Stimulated activated CD8-positive, alpha-beta memory T cell treated with anti-CD3 and anti-CD28 coated beads, Interleukin-2, amount 100 ng/mL, for 1 hour (primary cell): ENCODE measurements at places on chromosomes 5 and 9.

- DNase-seq, result no peak
Observed at GRCh38 chr9:81083854-81084512, 605.4 kb downstream of the TLE1 start.

GRCh38 chr9:92608909-92609445 lies 61.0 kb downstream of the IPPK start:
- no peak for DNase-seq

- no peak for DNase-seq
Observed at GRCh38 chr5:19496056-19496455, 491.9 kb downstream of the CDH18 start.

DNA sequence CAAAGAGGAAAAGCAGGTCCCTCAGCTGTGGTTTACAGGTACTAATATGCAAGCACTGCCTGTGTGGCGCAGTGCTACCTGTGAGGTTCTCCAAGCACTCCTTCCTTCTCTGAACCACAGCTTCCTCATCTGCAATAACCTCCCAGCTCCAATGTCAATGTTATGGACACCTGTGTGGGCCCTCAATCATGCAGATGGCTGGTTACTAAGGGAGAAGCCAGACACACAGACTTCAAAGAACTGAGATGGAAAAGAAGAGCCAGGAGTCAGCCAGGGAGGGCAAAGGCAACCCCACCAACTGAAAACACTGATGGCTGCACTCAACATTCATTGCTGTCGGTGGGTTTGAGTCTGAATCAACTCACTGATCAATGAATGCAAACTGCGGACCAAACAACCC lies 77.7 kb downstream of the NR6A1 start:
- no peak for DNase-seq

GRCh38 chr5:160385496-160385895 lies 14.4 kb downstream of the FAM200C start:
- DNase-seq, result no peak

GRCh38 chr5:172561151-172561550 lies 79.9 kb upstream of the NEURL1B start:
- no peak for DNase-seq

GRCh38 chr5:128199104-128199503 lies 115.5 kb downstream of the SLC12A2 start:
- no peak for DNase-seq

DNA sequence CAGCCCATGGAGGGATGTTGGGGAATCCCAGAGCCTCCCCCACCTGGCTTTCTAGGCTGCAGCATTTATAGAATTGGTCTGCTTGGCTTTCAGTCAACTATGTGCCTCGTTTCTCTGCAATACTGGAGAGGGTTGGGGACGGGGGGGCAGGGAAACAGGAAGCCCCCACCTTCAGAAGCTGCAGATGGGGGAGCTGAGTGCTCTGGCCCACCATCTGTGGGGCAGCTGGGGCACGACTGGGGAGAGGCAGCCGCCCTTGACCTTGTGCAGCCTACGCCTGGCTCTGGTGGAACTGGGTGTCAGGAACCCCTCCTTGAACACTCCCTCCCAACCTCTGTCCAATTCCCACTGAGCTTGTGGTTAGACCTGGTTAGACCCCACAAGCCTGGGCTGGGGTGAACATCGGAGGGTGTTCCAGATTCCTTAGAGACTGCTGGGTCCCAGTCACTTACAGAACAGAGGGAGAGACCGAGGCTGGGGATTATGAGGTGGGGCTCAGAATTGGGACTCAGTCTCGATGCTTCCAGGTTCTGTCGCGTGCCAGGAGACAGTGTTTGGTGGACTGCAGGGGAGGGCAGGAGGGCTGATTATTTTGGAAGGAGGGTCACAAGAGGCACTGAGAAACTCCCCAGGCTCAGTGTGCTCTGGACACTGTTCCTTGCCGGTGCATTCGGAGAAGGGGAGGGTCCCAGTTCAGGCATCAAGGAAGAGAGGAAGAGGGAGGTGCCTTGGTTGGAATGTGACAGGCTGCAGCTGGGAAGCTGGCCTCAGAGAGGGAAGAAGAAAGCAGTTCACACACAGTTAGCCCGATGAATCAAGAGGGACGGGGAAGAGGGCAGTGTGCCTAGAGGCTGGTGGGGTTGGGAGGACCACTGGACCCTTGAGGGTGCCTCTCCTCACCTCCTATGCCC lies 25.6 kb downstream of the COL27A1 start:
- no peak for DNase-seq

- DNase-seq, result no peak
Observed at GRCh38 chr5:158722940-158723339, 376.8 kb downstream of the EBF1 start.

DNA sequence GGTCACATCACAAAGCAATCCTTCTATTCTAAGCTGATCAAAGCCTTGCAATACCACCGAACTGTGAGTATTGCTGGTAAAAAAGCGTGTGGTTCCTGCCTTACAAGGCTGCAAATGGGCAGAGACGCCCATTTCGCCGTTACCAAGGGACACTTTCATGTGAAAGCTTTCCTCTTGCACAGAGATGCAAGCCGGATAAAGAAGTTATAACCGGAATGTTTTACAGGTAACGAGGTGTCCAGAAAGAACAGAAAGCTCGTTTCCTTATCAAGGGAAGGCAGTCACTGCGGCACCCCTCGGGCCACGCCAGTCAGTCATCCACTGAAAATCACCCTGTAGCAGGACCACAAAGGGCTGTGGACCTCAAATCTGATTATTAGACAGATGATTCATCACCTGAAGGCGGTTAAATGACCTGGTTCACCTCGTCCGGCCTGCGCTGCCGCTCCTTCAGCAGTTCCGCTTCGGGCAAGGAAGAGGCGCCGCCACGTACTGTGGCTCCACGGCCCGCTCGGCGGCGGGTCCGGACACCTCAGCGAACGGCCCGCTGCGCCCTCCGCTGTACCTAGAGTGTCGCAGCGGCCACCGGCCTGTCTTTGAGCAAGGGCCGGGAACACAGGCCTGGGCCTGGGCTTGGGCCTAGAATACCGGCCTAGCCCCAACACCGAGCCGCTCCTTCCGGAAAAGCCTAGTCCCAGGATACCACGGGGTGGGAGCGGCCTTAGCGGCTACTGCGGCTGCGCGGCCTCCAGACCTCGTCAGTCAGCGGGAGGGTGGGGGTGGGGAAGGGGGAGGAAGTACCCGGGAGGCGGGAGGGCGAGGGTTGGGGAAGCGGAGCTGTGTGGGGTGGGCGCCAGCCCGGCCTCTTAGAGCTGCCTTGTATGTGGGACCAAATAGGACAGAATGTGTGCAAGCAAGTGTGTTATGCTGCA lies at the start of gene KLHL9:
Gene KLHL9, minus strand, starts transcription at position 704 of the 932 bp plus-strand sequence. Its CDS starts 545 bp downstream, at position 159.
- peak; percentile 57 for DNase-seq

DNA sequence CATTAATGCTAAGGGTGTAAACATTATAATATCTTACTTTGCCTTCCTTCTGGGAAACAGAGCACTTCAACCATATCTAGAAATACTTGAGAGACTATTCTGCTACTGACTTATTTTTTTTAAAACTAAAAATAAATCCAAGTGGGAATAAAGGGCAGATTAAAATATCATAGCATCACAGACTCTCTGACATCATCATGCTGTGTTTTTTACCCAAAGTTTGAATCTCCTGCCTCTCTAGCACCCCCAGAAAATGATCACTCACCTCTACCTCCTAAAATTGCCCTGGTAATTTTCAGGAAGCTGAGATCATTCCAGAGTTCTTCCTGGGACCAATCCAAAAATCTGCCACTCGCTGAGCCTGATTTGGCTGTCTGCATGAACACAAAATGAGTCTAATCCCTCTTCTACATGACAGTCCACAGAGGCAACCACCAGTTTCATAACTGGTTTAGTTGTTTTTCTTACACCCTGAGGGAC lies 813.8 kb upstream of the DMAC1 start:
- no peak for DNase-seq

DNA sequence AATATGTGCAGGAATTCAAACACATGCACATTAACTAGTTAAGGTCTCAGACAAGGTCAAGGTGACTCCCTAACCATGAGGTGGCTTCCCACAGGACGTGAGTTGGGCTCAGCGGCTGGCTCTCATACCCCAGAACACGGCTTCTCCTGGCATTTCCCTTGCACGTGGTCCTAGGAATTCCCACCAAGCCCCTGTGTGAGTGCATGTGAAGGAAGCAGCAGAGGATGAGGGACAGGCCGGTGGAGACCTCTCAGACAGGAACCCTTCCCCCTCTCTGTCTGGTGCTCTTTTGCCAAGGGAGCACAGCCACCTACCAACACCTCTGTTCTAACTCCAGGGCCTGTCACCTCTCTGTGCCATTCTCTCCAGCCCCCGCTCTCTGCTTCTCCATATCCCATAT lies 271.0 kb downstream of the FSTL4 start:
- DNase-seq, result no peak

DNA sequence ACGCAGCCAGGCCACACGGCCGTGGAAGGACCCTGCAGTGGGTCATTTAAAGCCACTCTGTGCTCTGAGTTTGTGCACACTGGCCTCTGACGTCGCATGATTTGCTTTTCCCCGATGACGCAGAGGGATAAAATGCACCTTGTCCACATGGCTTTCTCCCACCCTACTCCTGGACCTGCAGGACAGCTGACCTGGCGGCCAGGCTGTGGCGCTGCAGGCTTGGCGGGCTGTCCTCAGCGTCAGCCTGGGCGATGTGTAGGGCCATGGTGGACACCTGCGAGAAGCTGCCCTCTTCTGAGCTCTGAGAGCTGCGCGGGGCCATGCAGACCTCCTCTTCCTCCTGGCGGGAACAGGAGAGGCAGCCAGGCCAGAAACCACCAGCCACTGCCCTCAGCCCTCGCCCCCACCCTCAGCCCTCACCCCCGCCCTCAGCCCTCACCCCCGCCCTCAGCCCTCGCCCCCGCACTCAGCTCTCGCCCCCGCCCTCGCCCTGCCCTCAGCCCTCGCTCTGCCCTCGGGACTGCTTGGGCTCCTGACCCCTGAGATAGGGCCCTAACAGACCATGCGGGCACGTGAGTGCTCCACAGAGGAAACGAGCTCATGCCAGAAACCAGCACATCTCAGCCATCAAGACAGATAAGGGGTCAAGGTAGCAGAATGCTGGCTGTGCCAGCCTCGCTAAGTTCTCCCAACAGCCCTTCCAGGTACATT lies 20.0 kb upstream of the SCGB3A1 start:
- DNase-seq, result no peak

DNA sequence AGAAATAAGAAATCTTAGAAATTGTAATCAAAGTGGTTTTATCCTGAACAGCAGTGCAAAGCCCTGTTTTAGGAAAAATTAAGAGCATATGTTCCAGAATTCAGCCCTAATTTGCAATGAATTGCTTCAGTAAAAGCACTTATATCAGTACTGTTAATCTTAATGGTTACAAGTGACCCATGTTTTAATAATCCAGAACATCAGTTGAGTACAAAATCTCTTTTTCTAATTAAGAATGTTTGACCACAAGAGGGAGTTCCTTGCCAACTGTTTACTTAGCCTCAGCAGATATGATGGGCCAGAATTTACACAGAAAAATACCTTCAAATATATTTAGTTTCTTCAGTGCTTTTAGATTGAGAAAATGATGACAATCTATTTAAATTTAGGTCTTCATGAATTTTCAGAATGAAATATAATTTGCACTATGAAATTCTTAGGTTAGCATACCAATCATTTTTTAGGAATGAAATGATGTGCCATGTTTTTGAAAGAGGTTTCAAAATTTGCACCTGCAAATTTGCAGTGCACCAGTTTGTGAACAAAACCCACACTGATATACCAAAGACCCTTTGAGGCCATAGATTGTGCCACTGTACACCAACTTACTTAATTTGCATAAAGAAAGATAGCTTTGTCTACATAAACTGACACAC lies 926.3 kb upstream of the ARRDC3 start:
- no peak for DNase-seq

- DNase-seq, result no peak
Observed at GRCh38 chr9:113746486-113746885, 129.6 kb upstream of the ZNF618 start.

DNA sequence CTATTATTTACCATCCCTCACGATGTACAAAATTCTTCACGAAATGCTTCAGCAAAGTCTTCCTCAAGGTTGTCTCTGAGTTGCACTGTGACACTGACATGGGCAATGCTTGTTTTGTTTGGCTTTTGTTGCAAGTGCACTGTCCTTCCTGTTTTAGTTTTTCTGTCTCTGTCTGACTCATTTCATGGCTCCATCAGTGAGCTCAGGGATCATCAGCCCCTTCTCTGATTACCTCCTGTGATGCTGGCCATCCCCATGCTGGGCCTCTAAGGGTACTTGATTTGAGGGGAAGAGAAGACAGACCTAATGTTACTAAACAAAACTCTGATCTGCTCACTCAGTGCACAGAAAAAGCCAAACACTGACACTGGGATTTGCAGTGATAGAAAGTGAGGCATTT lies 37.6 kb upstream of the STX17 start:
- DNase-seq, result no peak

- no peak for DNase-seq
Observed at GRCh38 chr9:125125523-125125922, 17.8 kb downstream of the SCAI start.

GRCh38 chr9:135757356-135757755 lies 55.4 kb downstream of the KCNT1 start:
- DNase-seq, result no peak

DNA sequence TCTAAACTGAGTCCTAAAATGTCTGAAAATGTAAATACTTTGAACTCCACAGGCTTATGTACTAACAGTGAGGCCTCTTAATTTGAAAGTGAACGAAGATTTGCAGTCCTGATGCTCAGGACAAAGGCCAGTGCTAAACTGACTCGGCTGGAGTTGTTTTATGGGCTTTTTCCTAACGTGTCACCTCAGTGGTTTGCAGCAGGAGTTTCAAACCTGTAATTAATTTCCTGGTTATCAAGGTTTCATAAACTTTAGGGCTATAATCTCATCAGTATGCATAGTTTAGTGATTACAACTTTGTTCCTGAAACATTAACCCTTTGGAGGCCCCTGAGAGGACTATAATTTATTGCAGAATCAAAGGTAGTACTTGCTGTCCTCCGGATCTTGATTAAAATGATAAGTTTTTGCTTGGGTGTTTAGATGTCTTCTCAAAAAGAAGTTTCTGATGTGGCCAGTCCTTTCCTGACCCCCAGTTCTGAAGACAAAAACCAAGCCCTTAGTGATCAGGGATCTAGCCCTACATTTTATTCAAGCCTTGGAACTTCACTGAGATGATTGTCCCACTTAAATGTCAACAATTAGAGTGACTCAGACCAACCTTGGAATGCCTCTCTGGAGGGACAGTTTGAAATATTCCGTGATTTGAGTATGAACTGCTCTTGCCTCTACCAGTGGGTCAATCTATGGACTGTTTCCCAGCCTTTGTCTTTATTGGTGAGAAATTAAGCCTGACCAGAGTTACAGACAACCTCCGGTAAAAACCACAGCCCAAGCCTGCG lies 11.1 kb upstream of the S100Z start:
- no peak for DNase-seq

DNA sequence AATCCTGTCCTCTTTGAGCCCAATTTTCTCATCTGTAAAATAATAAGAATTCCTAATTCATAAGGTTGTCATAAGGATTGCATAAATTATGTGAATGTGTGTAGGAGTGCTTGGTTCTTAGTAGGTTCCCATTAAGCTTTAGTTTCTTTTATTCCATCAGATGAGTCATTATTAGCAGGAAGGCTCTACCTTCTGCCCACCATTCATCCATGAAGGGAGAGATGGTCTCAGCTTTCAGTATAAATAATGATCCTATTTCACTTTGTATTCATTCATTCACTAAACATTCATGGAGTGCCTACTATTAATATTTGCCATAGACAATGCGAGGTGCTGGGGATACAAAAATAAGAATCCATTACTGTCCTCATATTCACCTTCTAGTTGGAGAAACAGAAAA lies 3.0 kb downstream of the CMYA5 start:
- no peak for DNase-seq
